Peyer's patch (tissue), 4 donors: ENCODE measurements at places on chromosomes 2 and 18. TPM values are rescaled to one million over a fixed set of nuclear protein-coding genes. Genes with fewer than 3 reads are reported as not detected.
A peak's percentile ranks its signal among the peaks of the same experiment; 100 is the strongest.

- no peaks in the 10 kb centered on the region for H3K4me1 ChIP-seq
- H3K4me3 ChIP-seq, result no peak overlapping the region
- no peaks in the 10 kb centered on the region for H3K27me3 ChIP-seq
- H3K27ac ChIP-seq, result no peak overlapping the region
- DNase-seq, result peak; percentile 34
Observed at GRCh38 chr2:242019344-242019743, 149.8 kb downstream of the RTP5 start.

DNA sequence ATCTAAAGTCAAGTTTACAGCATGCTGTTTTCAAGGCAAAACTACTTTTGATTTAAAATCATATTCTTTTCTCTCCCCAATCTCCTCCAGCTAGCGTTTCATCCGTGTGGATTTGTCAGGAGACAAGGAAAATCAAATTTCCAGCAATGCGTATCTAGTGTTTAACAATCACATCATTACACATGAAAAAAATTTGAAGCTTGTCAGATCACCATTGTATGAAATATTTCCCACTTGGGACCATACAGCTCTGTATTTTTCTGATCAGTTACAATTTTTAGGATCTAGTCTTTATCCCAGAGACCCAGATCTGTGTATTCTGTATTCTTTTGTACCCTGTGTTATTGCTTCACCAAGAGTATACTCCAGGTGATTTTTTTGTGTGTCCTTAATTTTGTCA lies 28.6 kb upstream of the CYP1B1 start:
- DNase-seq, result no peak
- no peaks in the 10 kb centered on the region for H3K4me1 ChIP-seq
- no peak overlapping the region for H3K27ac ChIP-seq
- no peaks in the 10 kb centered on the region for H3K36me3 ChIP-seq
- no peaks in the 10 kb centered on the region for H3K27me3 ChIP-seq

DNA sequence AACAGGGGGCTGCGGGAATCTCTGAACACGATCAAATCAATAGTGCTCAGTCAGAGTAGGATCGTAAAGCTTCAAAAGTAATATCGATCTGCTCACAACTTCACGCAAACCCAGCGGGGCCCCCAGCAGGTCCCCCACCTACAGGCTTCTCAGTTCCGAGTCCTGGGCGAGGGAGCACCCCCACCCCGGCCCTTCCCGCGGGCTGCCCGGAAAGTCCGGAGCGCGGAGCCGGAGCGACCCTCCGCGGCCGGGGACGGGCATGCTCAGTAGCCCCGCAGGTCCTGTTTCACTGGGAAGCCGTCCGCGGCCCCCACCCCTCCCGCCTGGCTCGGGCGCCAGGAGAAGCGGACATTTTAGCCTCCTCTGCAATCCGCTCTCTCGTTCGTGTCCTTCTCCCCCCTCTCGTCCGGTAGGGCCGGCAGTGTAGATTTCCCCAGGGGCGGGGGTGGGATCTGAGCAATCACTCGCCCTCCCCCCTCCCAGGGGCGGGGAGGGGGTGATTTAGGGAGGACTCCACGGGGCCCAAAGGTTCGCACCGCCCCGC lies 3.3 kb upstream of the SPRED2 start:
- peaks cover 2% of the 10 kb centered on the region for H3K4me1 ChIP-seq
- H3K36me3 ChIP-seq, result no peaks in the 10 kb centered on the region
- no peaks in the 10 kb centered on the region for H3K27me3 ChIP-seq
- peak; percentile 83 for DNase-seq
- H3K27ac ChIP-seq, result peak overlapping the region; percentile 94

ADAM23 gene
- 0.47 TPM for total RNA-seq

ERBB4 gene
- total RNA-seq, result 0.09 TPM
